Stimulated activated effector memory CD8-positive, alpha-beta T cell treated with anti-CD3 and anti-CD28 coated beads, Interleukin-12 subunit alpha, Interleukin-12 subunit beta, amount 100 ng/mL, for 72 hours (primary cell): ENCODE measurements at places on chromosomes 4 and X.

- no peak for DNase-seq
Measured at GRCh38 chr4:186954509-186954908, 230.9 kb upstream of the FAT1 start.

- DNase-seq, result no peak
Measured at GRCh38 chr4:13378973-13379759, 105.0 kb downstream of the RAB28 start.

DNA sequence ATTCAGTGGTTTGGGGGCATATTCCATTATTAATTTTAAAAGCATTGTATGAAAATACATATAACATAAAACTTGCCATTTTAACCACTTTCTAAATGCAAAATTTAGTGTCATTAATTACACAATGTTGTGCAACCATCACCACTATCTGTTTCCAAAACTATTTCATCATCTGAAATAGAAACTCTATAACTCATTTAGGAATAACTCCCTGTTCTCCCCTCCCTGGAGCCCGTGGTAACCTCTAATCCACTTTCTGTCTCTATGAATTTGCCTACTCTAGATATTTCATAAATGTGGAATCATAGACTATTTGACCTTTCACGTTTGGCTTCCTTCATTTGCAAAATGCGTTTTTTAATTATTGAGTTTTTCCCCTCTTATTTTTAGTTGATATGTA lies 101.4 kb upstream of the GPC4 start:
- DNase-seq, result no peak

DNA sequence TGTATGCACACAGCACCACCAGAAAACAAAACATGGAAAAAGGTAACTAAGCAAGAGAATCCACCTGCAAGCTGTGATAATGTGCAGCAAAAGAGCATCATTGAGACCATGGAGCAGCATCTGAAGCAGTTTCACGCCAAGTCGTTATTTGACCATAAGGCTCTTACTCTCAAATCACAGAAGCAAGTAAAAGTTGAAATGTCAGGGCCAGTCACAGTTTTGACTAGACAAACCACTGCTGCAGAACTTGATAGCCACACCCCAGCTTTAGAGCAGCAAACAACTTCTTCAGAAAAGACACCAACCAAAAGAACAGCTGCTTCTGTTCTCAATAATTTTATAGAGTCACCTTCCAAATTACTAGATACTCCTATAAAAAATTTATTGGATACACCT lies 90.2 kb downstream of the TET2 start:
- DNase-seq, result no peak

DNA sequence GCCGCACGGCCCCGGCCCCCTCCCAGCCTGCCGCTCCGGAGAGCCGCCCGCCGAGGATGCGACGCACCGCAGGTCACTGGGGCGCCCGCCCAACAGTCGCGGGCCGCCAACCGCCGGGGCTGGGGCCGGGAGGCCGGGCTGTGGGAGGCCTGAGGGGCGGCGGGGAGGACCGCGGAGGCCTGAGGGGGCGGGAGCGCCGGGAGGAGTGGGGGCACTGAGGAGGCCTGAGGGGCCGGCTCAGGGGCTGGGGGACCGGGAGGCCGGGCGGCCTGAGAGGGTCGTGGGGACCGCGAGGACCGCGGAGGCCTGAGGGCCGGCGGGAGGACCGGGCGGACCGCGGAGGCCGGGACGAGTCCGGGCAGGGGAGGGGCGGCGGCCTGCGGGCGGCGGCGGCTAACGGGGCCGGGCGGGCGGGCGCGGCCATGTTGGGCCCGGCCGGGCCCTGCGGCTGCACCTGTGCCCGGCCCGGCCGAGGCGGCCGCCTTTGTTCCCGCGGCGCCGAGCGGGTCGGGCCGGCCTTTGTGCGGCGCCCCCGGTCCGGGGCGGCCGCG lies 353 bp downstream of the NSD2 start:
- DNase-seq, result peak; percentile 78

DNA sequence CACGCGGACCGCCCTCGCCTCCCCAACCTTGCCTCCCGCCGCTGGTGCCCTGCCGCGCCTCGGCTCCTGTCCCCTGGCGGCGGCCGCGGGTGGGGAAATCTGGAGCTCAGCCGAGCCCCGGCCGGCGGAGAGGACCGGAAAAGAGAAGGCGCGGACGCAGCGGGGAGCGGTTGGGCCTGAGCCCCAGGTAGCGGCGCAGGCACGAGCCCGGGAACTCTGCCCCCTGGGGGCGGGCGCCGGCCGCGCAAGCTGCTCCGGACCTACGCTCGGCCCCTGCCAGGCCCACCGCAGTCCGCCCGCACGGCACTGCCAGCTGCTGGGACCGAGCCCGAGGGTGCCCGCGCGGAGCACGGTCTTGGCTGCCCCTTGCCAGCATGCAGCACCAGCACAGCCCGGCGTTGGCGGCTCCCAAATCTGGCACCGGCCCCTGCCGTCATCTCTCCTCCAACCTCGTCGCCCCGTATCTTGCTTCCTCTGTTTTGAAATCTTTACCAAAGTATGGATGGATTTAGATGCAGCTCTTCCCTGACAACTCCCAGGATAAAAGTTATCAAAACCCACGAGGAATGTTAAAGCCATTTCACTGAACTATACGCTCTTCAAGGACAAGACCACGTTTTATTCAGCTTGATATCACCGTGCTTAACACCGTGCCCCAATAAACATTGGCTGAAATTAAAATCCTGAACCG lies at the start of gene PRSS12:
Gene PRSS12, minus strand, starts transcription at position 161 of the 691 bp plus-strand sequence. CDS start 283 bp downstream, outside the sequence.
- DNase-seq, result peak; percentile 79

- no peak for DNase-seq
Measured at GRCh38 chr4:102735582-102735981, 25.2 kb downstream of the MANBA start.

DNA sequence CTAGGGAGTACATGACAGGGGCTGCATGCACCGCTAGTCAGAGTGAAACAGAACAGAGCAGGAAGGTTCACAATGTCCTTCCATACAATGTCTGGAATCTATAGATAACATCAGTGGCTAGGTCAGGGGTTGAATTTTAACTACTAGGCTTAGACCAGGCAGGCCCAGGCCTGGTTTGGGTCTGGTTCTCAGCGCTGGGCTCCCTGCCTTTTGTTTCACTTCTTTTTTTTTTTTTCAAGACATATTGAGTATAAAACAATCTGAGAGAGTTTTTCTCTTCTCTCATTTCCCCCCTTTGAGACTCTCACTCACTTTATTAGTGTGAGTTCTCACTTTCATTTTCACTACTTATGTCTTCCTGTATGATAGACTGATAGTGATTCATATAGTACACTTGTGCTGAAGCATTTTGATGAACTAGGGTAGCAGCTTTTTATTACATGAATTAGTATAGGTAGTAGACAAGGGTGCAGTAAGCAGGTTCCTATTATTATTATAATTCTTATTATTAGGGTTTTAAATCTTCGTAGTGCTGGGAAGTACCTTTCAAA lies 120.0 kb upstream of the ZDHHC15 start:
- DNase-seq, result no peak

DNA sequence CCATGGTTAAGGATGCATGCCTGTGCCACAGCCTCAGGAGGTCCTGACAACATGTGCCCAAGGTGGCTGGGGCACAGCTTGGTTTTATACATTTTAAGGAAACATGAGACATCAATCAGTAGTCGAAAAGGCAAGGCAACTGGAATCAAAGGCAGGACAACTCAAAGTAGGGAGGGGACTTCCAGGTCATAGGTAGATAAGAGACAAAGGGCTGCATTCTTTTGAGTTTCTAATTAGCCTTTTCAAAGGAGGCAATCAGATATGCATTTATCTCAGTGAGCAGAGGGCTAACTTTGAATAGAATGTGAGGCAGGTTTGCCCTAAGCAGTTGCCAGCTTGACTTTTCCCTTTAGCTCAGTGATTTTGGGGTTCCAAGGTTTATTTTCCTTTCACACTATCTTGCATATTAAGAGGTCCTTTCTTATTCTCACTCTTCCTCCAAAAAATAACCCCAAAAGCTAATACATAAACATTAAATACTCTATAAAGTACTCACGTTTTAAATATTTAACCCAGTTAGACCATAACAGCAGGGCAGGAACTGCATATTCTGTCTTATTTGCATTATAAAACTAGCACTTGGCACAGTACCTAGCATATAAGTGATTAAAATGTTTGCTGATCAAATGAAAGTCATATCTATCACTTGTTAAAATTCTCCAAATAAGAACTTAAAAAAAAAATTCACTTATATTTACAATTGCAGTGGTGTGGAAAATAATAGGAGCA lies 36.3 kb upstream of the UGT8 start:
- no peak for DNase-seq

GRCh38 chrX:56803850-56804681 lies 75.0 kb downstream of the NBDY start:
- no peak for DNase-seq

GRCh38 chrX:153960786-153961185 lies 10.8 kb downstream of the HCFC1 start:
- no peak for DNase-seq

DNA sequence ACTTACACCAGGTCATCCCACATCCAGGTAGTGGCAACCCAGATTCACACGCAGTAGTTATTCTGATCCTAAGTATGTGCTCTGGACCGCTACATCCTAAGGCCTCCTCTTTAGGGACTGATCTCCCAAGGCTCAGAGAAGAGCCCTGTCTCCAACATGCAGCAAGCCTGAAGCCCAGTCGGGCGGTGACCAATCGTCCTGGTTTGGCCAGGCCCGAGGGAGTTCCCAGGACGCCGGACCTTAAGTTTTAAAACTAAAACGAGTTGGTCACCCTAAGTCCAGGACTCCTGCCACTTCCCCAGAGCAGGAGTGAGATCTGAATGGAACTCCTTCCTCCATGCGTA lies 385 bp downstream of the LYAR start:
- DNase-seq, result no peak

DNA sequence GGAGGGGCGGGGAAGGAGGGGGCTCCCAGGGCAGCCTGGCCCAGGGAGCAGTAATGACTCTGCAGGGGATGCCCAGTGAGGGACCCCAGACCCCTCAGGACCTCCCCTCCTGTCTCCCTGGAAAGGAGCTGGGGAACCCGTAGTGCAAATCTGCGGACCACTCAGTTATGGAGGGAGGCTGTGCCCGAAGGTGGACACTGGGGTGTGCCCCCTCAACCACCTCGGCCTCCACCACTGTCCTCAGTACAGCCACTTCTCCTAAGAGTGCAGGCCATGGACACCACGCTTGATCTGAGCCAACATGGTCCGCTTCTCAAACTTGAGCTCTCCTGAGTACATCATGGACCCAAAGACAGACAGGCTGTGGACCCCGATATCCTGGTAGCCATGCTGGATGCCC lies 378.2 kb upstream of the MAOA start:
- no peak for DNase-seq

GRCh38 chrX:22069586-22069985 lies 37.5 kb downstream of the PHEX start:
- no peak for DNase-seq

GRCh38 chr4:159191989-159192388 lies 89.1 kb downstream of the RAPGEF2 start:
- DNase-seq, result no peak

DNA sequence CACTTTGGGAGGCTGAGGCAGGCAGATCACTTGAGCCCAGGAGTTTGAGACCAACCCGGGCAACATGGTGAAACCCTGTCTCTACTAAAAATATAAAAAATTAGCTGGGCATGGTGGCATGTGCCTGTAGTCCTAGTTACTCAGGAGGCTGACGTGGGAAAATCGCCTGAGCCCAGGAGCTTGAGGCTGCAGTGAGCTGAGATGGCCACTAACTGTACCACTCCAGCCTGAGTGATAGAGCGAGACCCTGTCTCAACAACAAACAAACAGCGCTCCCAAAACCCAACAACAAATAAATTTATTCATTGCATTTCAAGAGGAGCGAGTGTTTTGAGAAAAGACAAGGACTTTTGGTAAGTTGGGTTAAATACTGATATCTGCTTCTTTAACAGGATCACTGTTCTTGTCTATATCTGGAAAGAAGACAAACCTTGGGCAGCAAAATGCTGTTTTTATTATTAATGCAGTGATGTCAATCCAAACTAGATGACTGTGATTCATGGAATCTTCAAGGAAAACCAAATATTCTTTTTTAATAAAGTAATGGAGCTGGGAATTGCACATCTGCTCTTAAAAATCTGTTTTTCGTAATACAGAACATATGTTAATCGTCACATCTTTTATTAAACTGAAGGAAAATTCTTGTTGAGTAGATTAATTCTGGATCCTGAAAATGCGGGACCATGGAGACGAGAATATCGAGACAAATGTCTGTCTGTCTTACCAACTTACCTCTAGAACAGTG lies 90.8 kb upstream of the LIMCH1 start:
- no peak for DNase-seq

DNA sequence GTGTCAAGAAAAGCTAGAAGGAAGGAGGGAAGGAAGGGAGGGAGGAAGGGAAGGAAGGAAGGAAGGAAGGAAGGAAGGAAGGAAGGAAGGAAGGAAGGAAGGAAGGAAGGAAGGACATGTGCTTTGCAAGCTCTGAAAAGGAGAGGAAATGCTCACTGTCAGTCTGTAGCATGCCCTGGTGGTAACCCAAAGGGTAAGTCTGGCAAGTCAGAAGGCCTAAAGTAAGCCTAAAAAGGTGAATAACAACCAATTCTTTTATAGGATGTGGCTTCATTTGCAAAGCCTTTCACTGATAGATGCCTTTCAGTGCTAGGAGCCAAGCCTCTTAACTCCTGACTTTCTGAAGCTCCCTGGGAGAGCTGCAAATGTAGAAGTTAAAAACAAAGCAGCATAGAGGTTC lies 542.6 kb downstream of the CFAP47 start:
- DNase-seq, result no peak

- no peak for DNase-seq
Measured at GRCh38 chr4:161892951-161893350, 270.8 kb downstream of the FSTL5 start.

DNA sequence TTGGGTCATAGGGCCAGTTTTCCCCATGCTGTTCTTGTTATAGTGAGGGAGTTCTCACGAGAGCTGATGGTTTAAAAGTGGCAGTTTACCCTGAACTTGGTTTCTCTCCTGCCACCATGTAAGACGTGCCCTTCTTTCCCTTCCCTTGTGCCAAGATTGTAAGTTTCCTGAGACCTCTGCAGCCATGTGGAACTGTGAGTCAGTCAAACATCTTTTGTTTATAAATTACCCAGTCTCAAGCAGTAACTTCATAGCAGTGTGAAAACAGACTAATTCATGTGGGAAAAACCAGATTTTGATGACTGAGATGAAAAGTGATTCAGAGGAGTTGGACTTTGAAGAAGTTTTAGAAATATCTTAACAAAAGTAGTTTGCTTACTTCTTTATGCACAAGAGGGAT lies 101.4 kb downstream of the ARHGAP10 start:
- DNase-seq, result no peak

GRCh38 chr4:75662626-75663025 lies 10.6 kb downstream of the G3BP2 start:
- no peak for DNase-seq

DNA sequence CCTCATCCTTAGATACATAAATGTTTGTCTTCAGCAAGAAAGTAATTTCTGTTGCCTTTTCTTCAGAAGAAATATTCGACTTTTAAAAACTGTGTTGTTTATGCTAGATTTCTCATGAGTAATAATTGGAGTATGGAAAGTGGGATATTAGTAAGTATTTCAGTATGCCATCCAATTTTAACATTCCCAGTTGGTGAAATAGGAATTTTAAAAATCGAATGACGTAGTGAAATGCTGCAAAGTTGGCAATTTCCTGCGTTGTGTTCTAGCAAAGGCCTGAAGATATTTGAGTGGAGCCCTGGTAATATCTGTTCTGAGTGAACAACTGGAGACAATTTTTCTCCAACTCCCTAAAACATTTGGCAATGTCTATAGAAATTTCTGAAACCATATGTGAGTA lies 190.1 kb downstream of the ZNF330 start:
- no peak for DNase-seq
